ENCODE measurements at places on chromosomes 3 and 15.

GRCh38 chr3:129211772-129212171, 28.1 kb upstream of the CNBP start:
- H3K27me3 ChIP-seq, result no peaks in the 10 kb centered on the region
- H3K4me3 ChIP-seq, result no peak overlapping the region
- no peak for DNase-seq
- no peaks in the 10 kb centered on the region for H3K36me3 ChIP-seq

DNA sequence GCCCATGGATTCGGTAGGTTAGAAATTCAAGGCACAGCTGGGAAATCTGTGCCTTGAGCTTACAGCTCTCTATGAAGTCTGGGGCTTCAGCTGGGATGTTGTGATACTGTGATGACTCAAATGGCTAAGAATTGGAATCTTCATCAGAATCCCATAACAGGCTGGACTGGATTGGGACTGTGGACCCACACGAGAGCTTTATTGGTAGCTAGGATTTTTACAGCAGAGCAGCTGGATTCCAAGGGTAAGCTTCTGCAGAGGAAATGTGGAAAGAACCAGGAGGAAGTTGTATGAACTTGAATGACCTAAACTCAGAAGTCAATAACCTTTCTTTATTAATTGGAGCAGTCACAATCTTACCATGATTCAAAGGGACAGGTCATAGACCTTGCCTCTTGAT, 1187.1 kb downstream of the ROBO1 start:
- no peak for DNase-seq
- H3K27me3 ChIP-seq, result no peaks in the 10 kb centered on the region
- no peak overlapping the region for H3K27ac ChIP-seq
- H3K4me3 ChIP-seq, result no peak overlapping the region

DNA sequence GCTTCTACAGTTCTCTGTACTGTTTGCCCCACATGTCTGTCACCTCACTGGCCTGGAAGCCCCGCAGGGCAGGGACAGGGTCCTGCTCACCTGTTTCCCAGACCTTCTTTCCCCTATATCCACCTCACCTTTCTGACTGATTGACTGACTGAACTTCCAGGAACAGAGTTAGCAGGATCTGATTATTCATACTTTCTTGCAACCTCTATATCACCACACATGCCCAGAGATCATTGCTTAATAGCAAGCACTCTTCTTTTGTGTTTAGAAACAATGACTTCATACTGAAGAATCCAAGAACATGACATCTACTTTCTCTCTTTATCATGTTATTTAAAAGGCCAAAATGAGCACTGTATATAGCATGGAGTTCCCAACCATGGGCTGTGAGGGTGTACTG, 18.0 kb upstream of the CLEC3B start:
- peaks cover 34% of the 10 kb centered on the region for H3K4me1 ChIP-seq
- peaks cover 46% of the 10 kb centered on the region for H3K36me3 ChIP-seq
- H3K27me3 ChIP-seq, result no peaks in the 10 kb centered on the region

DNA sequence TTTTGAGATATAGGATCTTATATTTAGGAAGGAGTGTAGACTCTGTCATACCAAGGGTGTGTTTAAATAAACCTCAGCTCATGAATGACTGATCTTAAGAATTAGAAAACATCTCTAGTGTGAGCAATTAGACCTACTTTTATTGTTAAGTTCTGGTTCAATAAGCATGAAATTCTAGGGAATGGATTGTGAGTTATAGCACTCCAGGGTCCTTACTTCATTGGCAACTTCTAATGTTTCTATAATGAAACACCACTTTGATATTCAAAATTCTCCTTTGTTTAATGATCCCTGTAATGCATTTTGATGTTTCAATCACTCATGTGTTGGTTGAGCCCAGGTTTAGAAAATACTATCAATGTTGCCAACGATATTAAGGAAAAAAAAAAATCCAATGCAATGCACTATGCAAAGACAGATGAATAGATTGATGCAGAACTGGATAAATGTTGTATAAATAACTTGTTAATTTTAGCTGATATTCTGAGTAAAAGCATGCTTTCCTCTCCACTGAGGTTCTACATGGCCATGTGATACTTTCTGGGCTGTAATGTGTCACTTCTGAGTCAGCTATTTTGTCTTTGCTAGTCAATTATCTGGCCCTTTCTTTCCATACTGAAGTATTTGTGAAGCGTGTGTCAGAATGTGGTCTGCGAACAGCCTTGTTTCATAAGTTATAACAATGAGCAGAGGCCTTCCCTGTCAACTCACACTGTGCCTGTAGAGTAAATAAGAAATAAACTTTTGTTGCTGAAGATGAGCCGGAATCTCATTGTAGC, 1035.9 kb downstream of the PLOD2 start:
- H3K27me3 ChIP-seq, result no peaks in the 10 kb centered on the region
- no peak overlapping the region for H3K27ac ChIP-seq
- no peak for DNase-seq
- no peaks in the 10 kb centered on the region for H3K4me1 ChIP-seq
- H3K36me3 ChIP-seq, result no peaks in the 10 kb centered on the region

- no peaks in the 10 kb centered on the region for H3K27me3 ChIP-seq
- H3K4me1 ChIP-seq, result no peaks in the 10 kb centered on the region
- DNase-seq, result peak; percentile 24
- H3K36me3 ChIP-seq, result peaks cover 13% of the 10 kb centered on the region
These were observed 16.2 kb downstream of the ACAD11 start for GRCh38 chr3:132643366-132643765.

DNA sequence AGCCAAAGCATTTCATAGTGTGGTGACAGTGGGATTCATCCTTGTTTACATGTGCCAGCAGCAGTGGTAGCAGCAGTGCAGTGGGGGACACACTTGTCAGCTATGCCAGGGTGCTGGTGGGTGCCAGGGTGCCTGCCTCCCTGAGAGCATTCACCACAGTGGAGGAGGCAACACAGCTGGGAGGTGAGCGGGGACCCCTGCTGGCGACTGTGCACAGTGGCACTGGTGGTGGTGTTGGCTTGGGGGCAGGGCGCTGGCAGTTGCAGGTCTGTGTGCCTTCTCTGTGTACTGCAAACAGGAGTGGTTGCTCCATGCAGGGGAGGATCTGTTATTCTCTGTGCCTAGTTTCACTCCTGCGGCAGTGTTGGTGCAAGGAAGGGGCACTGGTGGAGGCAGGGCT, 41.2 kb downstream of the CEP63 start:
- H3K27me3 ChIP-seq, result no peaks in the 10 kb centered on the region
- no peak overlapping the region for H3K4me3 ChIP-seq
- no peaks in the 10 kb centered on the region for H3K36me3 ChIP-seq
- DNase-seq, result no peak

DNA sequence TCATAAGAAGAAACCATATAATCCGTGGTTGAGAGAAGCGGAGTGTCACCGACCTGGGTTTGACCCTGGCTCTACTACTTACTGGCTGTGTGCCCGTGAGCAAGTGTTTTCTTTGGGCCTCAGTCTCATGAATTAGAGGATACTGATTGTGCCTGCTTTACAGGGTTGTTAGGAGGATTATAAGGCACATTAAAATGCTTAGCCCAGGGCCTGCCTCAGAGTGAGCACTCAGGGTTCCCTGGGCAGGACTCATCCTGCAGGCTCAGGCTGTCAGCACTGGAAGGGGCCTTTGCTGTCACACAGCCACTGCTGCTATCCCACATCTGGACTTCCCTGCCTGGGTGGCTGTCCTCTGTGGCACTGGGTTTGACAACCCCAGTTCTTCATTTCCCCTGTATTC, 4.7 kb downstream of the PLA2G4F start:
- H3K27ac ChIP-seq, result no peak overlapping the region
- DNase-seq, result no peak
- H3K27me3 ChIP-seq, result no peaks in the 10 kb centered on the region

DNA sequence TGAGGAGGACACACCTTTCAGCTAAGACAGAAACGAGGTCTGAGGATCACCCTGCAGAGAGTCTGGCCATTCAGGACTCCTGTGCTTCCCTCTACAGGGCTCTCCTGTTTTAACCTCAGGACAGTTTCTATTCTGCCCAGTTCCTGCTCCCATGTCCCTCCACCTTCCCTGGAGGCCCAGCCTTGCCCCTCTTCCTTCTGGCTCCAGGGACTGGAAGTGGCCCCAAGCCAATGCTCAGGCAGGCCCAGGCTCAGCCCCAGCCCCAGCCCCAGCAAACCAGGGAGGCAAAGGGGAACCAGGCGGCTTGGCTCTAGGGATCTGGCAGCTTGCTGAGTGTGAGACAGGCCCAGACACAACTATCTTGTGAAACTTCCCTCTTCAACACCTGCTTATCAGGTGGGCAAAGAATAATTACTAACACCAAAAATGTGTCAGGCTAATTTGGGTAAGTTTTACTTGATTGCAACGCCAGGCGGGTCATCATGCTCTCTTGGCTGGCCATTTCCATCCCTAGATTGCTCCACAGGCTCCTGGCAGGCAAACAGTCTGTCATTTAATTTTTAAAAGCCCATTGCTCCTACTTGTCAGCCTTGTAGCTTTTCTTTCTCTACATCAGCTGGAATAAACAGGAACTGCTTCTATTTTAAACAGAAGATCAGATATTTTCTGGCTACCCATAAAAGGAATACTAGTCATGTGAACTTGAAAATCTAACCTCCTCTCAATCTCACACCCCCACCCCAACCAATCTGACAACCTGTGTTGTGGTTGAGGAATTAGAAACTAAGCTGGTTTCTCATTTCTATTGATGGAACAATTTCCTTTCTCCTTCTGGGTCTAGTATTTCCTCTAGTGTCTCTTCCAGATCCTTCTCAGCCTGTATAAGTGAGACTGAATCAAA, 33.5 kb downstream of the UPK1B start:
- peaks cover 8% of the 10 kb centered on the region for H3K4me1 ChIP-seq
- no peaks in the 10 kb centered on the region for H3K27me3 ChIP-seq
- no peak for DNase-seq
- no peaks in the 10 kb centered on the region for H3K36me3 ChIP-seq
- no peak overlapping the region for H3K27ac ChIP-seq

GRCh38 chr3:116601206-116601605, 108.4 kb upstream of the TUSC7 start:
- no peaks in the 10 kb centered on the region for H3K36me3 ChIP-seq
- H3K27me3 ChIP-seq, result no peaks in the 10 kb centered on the region
- H3K27ac ChIP-seq, result no peak overlapping the region
- no peak for DNase-seq
- no peak overlapping the region for H3K4me3 ChIP-seq

- H3K4me1 ChIP-seq, result no peaks in the 10 kb centered on the region
- no peak overlapping the region for H3K4me3 ChIP-seq
- no peaks in the 10 kb centered on the region for H3K27me3 ChIP-seq
- H3K36me3 ChIP-seq, result peaks cover 35% of the 10 kb centered on the region
- DNase-seq, result no peak
These were observed 12.5 kb downstream of the ASB7 start for GRCh38 chr15:100614918-100615317.

DNA sequence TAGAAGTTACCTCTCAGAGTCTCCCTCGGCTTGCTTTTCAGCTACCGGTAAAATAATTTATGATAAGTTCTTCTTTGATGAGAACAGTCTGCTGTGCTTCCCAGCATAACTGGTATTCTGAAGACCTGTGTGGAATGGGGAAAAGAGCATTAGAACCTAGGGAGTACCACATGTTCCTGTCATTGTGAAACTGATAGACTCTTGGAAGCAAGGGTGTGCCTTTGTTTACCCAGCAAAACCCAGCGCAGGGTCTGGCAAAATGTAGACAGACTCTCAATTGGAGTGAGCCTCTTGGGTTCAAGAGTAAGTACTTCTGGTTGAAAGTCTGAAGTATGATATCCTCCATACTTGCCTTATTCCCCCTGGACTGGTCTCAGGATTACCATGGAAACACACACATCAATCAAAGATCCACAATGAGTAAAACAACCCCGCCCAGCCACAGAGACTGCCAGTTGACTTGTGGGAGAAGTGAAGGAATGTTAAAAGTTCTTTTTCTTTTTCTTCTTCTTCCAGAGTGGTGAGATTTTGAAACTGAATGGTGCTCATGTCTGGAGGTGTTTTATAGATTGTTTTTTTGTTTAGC, 652.4 kb upstream of the NAALADL2 start:
- H3K27ac ChIP-seq, result no peak overlapping the region
- no peaks in the 10 kb centered on the region for H3K36me3 ChIP-seq
- no peaks in the 10 kb centered on the region for H3K4me1 ChIP-seq
- no peaks in the 10 kb centered on the region for H3K27me3 ChIP-seq
- no peak for DNase-seq

DNA sequence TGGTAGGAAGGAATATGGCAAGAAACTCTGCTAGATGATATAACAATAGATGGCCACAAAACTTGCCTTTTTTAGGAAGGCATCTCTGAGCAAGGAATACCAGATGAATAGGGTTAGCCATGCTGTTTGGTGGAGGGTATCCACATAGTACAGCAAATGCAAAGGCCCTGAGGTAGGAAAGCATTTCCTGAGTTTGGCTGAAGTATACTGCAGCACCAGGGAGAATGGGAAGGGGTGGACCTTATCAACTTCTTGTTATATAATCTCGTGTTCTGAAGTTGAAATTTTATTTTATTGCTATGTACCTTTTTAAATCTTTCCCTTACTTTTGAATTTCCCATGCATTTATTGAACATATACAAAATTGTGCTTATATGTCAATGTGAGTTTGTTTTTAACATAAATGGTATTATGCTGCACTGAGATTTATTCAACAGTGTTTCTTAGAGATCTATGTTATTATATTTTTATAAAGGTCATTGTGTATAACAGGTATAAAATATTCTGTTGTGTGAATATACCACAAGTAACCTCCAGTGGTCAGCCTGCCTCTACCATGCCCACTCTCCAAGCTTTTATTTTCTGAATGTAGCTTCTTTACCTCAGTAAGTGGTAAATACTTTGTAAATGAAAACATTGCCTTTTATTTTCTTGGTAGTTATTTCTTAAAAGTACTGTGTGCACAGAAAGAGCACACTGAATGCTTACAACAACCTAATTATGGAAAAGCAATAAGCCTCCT, 2.8 kb upstream of the KAT2B start:
- no peaks in the 10 kb centered on the region for H3K36me3 ChIP-seq
- no peaks in the 10 kb centered on the region for H3K27me3 ChIP-seq
- no peak overlapping the region for H3K27ac ChIP-seq
- H3K4me1 ChIP-seq, result peaks cover 11% of the 10 kb centered on the region

DNA sequence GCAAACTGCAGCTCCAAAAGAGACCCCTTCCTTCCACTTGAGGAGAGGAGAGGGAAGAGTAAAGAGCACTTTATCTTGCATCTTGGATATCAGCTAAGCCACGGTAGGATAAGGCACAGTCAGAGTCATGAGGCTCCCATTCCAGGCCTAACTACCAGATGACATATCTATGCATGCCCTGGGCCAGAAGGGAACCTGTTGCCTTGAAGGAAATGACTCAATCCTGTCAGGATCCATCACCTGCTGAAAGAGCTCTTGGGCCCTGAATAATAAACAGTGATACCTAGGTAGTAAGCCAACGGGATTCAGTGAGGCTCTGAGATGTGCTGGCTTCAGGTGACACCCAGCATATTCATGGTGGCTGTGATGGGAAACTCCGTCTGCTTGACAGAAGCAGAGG, 118.5 kb upstream of the EPHA3 start:
- H3K4me3 ChIP-seq, result no peak overlapping the region
- no peak for DNase-seq
- H3K27me3 ChIP-seq, result no peaks in the 10 kb centered on the region
- H3K27ac ChIP-seq, result no peak overlapping the region
- H3K4me1 ChIP-seq, result no peaks in the 10 kb centered on the region

DNA sequence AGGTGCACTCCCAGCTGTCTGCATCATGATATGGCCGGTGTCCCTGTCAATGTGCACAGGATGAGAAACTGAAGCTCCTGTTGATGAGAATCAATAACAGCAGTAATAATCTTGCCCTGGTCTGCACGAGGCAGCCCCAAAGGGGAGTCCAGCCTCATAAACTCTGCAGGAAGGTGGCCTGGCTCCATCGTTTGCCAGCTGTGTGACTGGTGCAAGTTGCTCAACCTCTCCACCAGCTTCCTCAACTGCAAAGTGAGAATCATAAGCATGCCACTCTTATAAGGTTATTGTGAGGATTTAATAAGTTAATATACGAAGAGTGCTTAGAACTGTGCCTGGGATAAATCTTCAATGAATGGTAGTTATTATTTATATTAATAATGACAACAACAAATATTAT, 203.4 kb upstream of the HES1 start:
- no peak for DNase-seq
- no peaks in the 10 kb centered on the region for H3K27me3 ChIP-seq
- no peak overlapping the region for H3K4me3 ChIP-seq
- no peak overlapping the region for H3K27ac ChIP-seq
